ENCODE measurements at places on chromosomes 4 and X. TPM values are rescaled to one million over a fixed set of nuclear protein-coding genes. Genes with fewer than 3 reads are reported as not detected.
A peak's percentile ranks its signal among the peaks of the same experiment; 100 is the strongest.

Gene GLRA2
- total RNA-seq: not detected

DNA sequence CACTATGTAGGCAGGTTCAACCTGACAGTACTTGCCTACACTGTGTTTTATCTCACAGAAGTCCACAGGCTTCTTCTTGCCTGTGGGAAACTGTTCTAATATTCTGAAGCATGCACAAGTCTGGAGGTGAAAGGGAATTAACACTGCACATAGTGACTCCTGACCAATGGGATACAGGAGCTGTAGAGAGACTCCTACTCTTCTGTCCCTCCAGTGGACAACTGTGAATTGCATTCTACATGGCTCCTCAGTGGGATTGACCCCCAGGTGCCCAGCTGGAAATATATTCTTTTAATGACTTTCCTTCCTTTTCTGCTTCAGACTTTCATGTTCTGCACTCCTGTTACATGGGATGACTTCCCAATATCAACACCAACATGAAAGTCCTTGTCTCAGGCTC is 8.2 kb upstream of the YIPF6 start:
- no peaks in the 10 kb centered on the region for H3K27me3 ChIP-seq
- H3K27ac ChIP-seq: no peak overlapping the region
- H3K36me3 ChIP-seq: no peaks in the 10 kb centered on the region
- H3K4me3 ChIP-seq: no peak overlapping the region
- no peak for DNase-seq

GRCh38 chrX:110449312-110449711 is 90.7 kb downstream of the RTL9 start:
- no peak for DNase-seq
- no peaks in the 10 kb centered on the region for H3K36me3 ChIP-seq
- H3K27ac ChIP-seq: no peak overlapping the region
- no peaks in the 10 kb centered on the region for H3K4me1 ChIP-seq
- no peaks in the 10 kb centered on the region for H3K27me3 ChIP-seq
- H3K4me3 ChIP-seq: no peak overlapping the region

GRCh38 chr4:801436-802124 is 24.3 kb downstream of the CPLX1 start:
- H3K4me3 ChIP-seq: no peak overlapping the region
- H3K27ac ChIP-seq: no peak overlapping the region
- no peak for DNase-seq
- H3K27me3 ChIP-seq: peaks cover 5% of the 10 kb centered on the region
- no peaks in the 10 kb centered on the region for H3K4me1 ChIP-seq
- no peaks in the 10 kb centered on the region for H3K36me3 ChIP-seq

DNA sequence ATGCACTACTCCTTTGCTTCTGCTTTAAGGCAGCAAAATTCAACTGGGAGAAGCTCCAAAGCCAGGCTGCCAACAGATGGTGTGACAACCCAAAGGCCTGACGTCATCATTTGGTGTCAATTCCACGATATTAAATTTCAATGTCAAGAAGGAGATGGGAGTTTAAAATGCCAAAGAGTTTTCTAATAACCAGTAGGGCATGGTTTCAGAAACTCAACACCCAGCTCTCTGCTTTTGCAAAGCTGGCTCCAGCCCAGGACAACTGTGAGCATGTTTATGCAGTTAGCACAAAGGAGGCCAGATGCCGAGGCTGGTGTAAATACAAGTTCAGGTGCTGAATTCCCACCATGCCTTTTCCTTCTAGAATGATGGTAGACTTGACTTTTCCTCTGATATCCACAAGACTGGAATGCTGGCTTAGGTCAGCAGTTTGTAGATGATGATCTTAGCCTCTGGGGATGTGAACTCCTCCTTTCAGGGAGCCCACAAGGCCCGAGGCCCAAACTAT is 67.3 kb downstream of the AFAP1 start:
- no peak overlapping the region for H3K4me3 ChIP-seq
- no peaks in the 10 kb centered on the region for H3K27me3 ChIP-seq
- H3K27ac ChIP-seq: peak overlapping the region; percentile 62
- H3K36me3 ChIP-seq: no peaks in the 10 kb centered on the region
- no peaks in the 10 kb centered on the region for H3K4me1 ChIP-seq

DNA sequence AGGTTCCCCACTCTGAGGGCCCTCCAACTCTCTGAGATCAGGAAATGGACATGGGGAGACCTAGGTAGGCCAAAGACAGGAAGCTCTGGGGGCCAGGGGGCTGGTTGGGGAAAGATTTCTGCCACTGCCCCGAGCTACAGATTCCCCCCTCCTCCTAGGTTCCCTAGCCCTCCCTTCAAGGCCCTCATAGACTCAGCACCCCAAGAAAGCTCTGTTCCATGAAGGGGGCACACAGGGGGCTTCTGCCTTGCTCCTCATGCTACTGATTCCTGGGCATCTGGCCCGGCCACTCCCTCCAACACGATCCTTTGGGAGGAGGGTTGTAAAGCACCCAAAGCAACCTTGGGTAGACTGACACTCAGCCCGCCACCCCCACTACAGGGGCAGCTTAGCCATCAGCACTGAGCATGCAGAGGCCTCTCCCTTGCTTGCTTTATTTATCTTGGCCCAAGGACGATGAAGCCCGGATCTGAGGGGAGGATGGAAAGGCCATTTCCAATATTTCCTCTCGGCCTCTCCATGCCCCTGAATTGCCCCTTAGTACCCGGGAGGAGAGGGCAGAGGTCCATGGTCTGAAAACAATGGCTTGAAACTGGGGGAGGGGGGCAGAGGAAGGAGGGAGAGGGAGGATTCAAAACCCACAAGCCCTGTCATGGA is 146.7 kb downstream of the PJA1 start:
- H3K4me1 ChIP-seq: no peaks in the 10 kb centered on the region
- no peak overlapping the region for H3K27ac ChIP-seq
- no peaks in the 10 kb centered on the region for H3K36me3 ChIP-seq
- H3K27me3 ChIP-seq: no peaks in the 10 kb centered on the region
- no peak overlapping the region for H3K4me3 ChIP-seq
- no peak for DNase-seq

Gene NDST3
- not detected for total RNA-seq

DNA sequence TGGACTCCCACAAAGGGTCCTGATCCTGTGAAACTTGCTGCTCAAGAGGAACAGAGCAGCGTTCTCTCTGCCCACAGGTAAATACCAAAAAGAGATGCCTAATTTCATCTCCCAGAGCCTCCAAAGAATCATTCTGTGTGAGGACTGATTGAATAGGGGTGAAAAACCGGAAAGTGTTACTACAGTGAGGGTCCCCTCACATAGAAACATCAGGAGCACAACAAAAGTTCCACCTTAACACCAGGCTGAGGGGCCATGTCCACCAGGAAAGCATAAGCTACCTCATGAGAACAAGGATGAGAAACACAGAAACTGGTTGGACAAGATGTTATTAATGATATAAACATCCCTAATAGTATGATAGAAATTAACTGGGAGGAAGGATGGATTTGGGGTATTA is 140.9 kb downstream of the NWD2 start:
- no peak for DNase-seq
- H3K36me3 ChIP-seq: no peaks in the 10 kb centered on the region
- H3K4me3 ChIP-seq: no peak overlapping the region
- no peaks in the 10 kb centered on the region for H3K4me1 ChIP-seq
- H3K27me3 ChIP-seq: no peaks in the 10 kb centered on the region

DNA sequence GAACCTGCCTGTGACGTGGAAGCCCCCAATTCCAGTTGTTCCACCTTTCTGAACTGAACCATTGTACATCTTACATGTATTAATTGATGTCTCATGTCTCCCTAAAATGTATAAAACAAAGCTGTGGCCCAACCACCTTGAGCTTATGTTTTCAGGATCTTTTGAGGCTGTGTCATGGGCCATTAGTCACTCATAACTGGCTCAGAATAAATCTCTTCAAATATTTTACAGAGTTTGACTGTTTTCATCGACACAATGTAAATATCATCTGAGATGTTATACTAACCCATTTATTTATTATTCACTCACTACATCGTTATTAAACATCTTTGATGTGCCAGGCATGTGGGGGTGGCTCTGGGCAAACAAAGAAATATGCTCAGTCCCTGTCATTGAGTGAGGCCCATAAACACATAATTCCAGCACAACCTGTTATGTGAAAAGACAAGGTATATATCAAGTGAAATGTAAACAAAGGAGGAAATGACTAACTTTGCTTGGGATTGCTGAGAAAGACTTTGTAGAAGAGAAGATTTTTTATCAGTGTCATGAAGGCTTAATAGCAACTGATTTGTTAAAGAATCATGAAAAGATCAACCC is 34.5 kb upstream of the PPM1K start:
- no peak overlapping the region for H3K27ac ChIP-seq
- no peaks in the 10 kb centered on the region for H3K4me1 ChIP-seq
- H3K27me3 ChIP-seq: no peaks in the 10 kb centered on the region
- no peaks in the 10 kb centered on the region for H3K36me3 ChIP-seq
- no peak overlapping the region for H3K4me3 ChIP-seq

DNA sequence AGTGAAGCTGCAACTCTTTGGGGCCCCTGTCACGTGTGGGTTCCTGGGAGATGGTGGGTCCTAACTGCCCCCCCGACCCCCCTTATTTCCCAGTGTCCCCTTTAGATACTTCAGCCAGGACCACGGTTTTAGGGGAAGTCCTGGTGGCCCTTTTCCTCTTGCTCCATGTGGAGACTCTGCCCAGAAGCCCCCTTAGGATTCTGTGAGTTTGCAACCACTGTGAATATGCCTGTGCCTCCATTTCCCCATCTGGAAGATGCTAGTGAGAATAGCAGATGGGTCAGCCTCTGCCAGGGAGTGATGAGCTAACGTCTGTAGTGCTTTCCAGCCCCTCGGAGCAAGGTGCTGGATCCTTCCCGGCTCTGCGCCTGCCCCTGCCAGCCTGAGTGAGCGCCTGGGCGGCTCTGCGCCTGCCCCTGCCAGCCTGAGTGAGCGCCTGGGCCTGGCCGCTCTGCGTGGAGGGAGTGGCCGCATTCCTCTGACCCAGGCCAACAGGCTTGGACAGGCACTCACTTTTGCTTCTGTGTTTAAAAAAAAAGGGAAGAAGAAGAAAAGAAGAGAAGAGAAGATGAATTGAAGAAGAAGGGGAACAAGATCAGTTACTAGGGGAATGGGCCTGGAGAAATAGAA is 6.7 kb upstream of the CITED1 start:
- H3K4me3 ChIP-seq: no peak overlapping the region
- peaks cover 10% of the 10 kb centered on the region for H3K27me3 ChIP-seq
- no peaks in the 10 kb centered on the region for H3K4me1 ChIP-seq
- DNase-seq: no peak
- H3K36me3 ChIP-seq: no peaks in the 10 kb centered on the region
- H3K27ac ChIP-seq: no peak overlapping the region

DNA sequence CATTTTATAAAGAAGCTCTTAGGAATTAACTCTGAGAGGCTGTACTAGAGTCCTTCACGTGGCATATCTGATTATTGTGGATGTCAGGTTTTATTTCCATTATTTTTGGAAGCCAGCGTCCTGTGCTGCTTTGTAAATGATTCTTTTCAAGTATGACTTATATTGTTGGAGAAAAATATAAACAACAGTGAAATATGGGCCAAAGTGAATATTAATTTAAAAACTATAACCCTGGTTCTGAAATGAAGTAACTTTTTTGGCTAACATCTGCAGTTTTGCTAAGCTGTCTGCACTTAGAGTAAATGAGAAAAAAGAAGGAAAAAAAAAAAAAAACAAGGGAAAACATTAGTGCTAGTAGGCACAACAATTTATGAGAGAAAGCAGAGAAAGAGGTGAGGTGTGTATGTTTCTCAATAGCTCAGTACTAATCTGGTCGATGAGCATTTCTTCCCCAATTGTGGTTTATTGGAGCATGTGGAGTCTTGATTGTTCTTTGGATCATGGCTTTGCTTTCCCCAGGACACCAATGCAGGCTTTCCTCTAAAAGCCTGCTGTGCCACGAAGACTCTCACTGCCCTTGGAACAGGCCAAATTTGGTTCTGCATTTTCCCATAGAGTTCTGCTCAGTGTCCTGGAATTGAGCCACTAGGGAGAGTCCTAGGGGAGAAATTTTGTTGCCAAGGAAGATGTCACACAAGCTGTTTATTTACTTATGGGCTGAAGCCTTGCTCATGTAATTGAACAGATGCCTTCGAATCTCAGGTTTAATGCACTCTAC is 273.3 kb downstream of the DKK2 start:
- H3K27me3 ChIP-seq: no peaks in the 10 kb centered on the region
- no peak for DNase-seq
- no peaks in the 10 kb centered on the region for H3K4me1 ChIP-seq
- H3K27ac ChIP-seq: no peak overlapping the region

DNA sequence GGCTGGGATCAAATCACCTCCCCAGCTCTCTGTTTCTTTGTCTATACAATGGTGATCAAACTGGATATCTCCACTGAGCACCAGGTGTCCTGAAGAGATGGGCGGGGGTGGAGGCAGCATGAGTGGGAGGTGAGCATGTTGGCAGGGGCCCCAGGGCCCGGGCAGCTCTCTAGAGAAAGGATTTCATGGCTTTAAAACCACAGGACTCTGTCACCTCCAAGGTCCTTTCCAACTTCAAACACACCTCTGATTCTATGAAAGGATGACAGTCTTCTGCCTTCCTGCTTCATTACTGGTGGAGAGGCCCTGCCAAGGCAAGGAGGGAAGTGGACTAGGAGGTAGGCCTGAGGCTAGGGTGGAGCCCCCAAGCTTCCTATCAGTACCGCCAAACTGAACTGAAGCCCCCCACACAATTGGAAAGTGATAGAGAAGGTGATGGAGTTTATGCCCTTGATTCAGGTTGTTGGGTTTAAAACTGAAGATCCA is 38.6 kb downstream of the TRIM2 start:
- H3K36me3 ChIP-seq: no peaks in the 10 kb centered on the region
- DNase-seq: no peak
- H3K4me1 ChIP-seq: no peaks in the 10 kb centered on the region
- no peak overlapping the region for H3K4me3 ChIP-seq

Gene MAGEA1
- total RNA-seq: not detected

Gene GPR50
- total RNA-seq: 0.82 TPM

DNA sequence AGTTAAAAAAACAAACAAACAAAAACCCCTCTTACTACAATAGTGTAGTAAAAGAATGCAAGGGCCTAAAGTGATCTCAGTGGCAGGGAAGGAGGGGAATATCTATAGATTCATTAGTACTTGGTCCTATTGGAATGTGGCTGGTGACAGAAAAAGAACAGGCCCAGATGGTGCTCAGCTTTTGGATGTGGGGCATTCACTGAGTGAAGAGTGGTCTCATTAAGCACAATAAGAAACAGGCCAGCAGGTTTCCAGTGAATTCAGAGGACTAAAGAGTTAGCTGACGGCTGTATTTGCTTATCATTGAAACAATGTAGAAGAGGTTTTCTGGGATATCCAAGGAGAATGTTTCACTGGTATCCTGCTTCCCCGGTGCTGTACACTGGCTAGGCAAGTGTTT is 243.8 kb upstream of the HHIP start:
- H3K4me3 ChIP-seq: no peak overlapping the region
- H3K27ac ChIP-seq: no peak overlapping the region
- DNase-seq: no peak
- H3K36me3 ChIP-seq: no peaks in the 10 kb centered on the region

Gene PCSK1N
- total RNA-seq: 15.9 TPM

Gene RS1
- total RNA-seq: not detected

Gene SOD3
- 61.0 TPM for total RNA-seq

GRCh38 chrX:149527705-149528104 is 13.1 kb upstream of the EOLA1 start:
- H3K36me3 ChIP-seq: no peaks in the 10 kb centered on the region
- no peaks in the 10 kb centered on the region for H3K27me3 ChIP-seq
- H3K4me3 ChIP-seq: no peak overlapping the region
- no peak for DNase-seq
- H3K4me1 ChIP-seq: no peaks in the 10 kb centered on the region

- H3K27ac ChIP-seq: peak overlapping the region; percentile 85
- no peaks in the 10 kb centered on the region for H3K4me1 ChIP-seq
- H3K36me3 ChIP-seq: no peaks in the 10 kb centered on the region
- peak overlapping the region; percentile 38 for H3K4me3 ChIP-seq
- DNase-seq: no peak
These were observed 53.2 kb downstream of the PPM1K start for GRCh38 chr4:88230969-88231771.

Gene ENPP6
- 0.97 TPM for total RNA-seq
